CD8-positive, alpha-beta T cell (primary cell): ENCODE measurements at places on chromosomes 6 and 20.

DNA sequence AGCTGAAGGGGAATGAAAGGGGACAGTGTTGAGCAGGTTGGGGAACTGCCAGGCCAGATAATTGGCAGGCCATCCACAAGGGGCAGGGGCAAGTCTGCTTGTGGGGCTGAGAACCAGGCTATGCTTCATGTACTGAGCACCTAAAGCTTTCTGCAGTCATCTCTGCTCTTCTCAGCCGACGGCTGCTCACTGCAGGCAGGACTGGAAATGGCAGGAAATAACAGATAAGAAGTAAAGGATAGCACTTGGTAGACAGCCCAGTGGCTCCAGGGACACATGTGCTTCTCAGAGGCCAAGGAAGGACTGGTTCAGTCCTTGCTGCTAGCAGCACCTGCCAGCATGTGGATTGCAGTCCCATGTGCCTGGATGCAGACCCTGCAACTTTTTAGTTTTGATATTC lies 89.8 kb downstream of the CD164 start:
- DNase-seq, result no peak

DNA sequence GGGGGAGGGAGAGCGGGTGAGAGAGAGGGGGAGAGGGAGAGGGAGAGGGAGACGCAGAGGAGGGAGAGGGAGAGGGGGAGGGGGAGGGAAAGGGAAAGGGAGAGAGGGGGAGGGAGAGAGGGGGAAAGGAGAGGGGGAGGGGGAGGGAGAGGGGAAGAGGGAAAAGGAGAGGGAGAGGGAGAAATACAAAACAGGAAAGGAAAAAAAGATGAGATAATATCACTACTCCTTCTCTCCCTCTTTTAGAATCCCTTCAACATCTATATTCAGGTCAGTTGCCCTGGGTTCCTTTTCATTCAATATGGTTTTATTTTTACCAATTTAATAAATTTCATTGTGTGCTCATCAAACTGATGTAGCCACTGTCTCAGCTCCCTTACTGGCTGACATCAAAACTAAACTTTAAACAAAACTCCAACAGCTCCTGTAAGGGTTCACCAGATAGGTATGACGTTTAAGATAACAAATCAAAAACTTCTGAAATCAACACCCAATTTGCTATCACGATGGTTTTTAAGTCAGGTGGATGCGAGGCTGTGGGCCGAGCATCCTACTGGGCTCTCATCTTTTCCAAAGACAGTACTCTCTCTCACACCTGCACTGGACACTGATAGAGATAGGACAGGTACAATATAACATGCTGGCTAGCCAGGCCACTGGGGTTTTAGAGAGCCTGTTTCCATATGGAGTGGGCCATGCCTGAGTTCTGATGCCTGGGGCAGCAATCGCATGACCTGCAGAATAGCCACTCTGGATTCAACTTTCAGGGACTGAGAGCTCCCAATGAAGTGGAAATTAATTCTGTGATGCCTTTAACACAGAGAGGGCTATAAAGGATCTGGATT lies 99.5 kb downstream of the FYN start:
- no peak for DNase-seq

GRCh38 chr20:8489094-8489883 lies 357.2 kb downstream of the PLCB1 start:
- DNase-seq, result no peak

DNA sequence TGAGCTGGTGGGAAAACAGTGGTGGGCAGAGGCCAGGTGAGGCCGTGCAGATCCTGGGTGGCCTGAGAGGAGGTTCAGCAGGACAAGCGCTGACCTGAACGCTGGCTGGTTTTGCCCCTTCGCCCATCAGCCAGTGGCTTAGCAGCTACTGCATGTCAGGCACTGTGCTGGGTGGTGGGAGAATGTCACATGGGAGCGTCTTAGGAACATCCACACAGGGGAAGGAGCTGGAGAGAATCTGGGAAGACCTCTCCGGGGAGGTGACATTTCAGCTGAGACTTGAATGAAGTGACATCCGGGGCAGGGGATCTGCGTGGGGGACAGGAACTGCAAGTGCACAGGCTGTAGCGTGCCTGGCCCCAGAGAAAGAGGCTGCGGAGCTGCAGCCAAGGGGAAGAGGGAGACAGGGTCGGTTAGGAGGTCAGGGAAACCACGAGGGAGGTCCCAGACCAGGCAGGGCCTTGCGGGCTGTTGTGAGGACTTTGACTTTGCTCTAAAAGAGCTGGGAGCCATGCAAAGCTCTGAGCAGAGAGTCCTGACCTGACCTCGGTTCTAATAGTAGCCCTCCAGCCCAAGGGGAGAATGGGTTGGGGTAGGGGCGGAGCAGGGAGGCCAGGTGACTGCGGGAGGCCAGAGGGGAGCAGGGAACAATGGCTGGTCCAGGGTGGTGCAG lies 156.8 kb upstream of the PTPN1 start:
- no peak for DNase-seq

DNA sequence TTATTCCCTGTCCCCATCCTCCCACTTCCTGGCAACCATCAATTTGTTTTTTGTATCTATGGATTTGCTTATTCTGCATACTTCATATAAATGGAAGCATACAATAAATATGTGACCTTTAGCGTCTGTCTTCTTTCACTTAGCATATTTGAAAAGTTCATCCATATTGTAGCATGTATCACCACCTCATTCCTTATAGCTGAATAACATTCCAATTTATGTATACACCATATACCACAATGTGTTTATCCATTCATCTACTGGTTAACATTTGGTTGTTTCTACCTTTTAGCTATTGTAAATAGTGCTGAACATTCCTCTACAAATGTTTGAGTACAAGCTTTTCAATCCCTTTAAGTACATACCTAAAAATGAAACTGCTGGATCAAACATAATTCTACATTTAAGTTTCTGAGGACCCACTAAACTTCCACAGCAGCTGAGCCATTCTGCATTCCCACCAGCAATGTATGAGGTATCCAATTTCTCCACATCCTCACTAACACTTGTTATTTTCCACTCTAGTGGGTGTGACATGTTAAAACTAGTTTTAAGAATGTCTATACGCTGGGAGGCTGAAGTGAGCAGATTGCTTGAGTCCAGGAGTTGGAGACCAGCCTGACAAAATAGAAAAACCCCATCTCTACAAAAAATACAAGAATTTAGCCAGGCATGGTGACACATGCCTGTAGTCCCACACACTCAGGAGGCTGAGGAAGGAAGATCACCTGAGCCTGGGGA lies 32.9 kb downstream of the NUDT3 start:
- no peak for DNase-seq

GRCh38 chr20:63295846-63296245 lies 2.9 kb downstream of the COL20A1 start:
- DNase-seq, result no peak

DNA sequence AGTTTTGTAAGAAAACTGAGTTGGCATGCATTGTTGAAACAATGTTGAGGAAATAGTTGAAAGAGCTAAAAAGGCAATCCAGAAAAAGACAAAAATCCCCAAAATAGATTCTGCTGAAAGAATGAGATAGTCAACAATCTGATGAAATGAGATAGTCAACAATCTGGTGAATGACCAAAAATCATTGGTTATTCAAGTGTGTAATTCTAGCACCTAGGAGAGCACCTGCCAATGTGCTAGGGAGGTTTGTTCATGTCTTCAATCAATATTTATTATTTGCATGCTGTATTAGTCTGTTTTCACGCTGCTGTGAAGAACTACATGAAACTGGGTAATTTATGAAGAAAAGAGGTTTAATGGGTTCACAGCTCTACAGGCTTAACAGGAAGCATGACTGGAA lies 307.1 kb upstream of the HSF2 start:
- DNase-seq, result no peak

DNA sequence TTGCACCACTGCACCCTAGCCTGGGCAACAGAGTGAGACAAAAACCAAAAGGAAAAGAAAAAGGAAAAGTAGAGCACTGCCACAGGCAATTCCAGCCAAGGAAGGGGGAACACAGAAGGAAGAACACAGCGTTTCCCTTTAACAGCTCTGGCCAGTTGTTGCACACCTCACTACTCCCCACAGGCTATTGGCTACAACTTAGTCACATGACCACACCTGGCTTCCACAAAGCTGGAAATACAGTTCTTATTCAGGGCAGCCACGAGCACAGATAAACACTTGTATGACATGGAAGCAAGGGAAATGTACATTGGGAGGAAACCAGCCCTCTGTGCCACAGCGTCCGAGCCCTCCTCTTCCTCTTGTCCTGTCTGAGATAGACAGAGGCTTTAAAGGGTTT lies 249.0 kb upstream of the JARID2 start:
- DNase-seq, result no peak

- DNase-seq, result no peak
These were observed 20.9 kb downstream of the EDN1 start for GRCh38 chr6:12311106-12311505.
